SK-N-SH (cell line): ENCODE measurements at places on chromosomes 11 and 22.

DNA sequence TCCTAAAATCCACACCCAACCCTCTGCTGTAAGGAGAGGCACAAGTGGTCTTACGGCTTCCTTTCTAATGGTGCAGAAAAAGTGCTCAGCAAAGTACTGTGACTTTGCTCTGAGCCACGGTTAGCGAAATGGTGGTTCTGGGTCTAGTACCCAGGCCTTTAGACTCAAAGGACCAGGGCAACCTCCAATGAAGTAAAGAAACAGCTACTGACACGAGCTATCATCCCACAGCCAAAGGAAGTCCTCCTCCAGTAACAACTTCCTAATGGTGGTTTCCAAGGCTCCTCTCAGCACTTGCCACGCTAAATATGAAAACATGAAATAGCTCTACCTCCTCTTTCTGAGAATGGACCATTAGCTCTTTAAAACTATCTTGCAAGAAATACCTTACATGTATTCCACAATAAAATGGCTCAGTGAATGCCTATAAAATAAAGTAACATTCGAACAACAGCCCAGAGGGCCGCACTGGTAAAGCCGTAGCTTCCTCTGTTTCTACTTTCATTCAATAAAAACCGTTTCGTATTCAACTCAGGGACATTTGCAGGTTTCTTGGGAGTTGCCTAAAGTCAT is 122.4 kb downstream of the ETS1 start:
- no peak for DNase-seq

DNA sequence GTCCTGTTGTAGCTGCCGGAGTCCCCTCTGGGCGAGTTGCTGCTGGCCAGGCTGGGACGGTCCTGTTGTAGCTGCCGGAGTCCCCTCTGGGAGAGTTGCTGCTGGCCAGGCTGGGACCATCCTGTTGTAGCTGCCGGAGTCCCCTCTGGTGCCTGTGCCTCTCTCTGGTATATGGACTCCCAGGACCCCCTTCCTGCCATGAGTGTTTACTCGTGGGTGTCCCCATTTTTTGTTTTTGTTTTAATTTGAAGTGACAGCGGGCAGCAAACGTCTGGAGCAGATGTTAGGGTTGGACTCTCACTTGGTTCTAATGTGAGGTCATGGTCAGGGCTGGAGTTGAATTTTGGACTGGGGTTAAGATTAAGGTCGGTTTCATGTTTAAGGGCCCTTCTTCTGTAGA is 14.2 kb downstream of the SHANK3 start:
- no peak for DNase-seq

GRCh38 chr11:115333121-115333520 is 171.1 kb downstream of the CADM1 start:
- no peak for DNase-seq

- no peak for DNase-seq
Observed at GRCh38 chr11:78802058-78802761, 227.5 kb upstream of the NARS2 start.

DNA sequence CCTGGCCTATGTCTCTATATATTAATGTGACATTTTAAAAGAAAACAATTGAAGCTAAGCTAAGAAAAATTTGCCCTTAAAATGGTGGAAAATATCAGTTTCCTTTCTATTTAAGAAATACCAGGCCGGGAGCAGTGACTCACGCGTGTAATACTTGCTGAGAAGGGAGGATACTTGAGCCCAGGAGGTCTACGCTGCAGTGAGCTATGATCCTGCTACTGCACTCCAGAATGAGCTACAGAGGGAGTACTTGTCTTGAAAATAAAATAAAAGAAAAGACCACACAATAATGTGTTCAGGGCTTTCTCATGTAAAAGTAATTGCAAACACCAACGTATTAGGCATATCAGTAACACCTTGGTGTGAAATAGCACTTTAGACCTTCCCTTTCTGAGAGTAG is 1.4 kb upstream of the PRSS23 start:
- DNase-seq, result no peak

DNA sequence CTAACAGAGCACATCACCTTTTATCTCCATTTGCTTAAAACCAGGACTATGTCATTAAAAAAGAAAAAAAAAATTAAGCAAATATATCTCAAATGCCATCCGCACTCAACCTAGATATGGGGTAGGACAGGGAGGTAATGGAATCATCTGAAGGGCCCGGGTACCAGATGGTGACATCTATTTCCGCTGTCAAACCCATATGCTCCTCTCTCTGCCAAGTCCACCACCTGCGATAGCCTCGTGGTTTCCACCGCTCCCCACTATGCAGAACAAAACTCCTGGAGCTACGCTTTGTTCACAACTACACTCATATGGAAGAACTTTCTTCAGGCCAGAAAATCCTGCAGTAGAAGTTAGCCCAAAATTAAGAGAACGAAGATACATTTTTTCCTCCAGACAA is 31.4 kb downstream of the FEZ1 start:
- DNase-seq, result no peak

DNA sequence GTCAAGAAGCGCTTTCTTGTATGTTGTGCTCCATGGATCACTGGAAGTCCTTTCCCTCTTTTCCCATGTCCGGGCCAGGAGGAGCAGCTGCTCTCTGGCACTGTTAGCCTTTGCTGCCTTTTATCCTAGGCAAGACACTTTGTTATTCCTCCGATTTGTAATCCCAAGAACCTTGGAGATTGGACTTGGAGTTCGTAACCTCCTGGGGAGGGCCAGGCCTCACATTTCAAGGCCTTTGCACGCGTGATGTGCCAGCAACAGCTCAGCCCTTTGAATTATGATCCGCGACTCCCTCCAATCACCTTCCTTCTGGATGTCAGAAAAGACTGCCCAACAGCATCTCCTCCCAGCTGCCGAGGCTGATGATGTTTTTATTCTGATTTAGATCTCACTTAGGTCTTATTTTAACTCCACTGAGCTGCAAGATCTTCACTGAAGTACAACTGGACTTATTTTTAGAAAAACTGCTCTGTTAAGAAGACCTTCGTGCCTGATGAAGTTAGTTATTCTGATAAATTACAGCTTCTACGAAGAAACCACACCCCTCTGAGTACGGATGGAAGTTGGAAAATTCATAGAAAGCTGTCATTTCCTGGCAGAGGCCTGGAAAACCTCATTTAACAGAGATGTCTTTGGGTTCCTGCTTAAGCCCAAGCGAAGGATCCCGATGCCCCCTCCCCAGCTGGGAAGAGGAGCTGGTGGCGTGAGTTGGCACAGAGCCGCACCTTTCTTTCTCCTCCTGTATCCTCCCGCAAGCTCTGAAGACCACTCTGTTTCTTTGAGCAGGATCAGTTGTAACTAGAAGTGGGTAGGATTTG is 62.4 kb downstream of the PARVB start:
- no peak for DNase-seq

GRCh38 chr11:57200917-57201316 is 19.2 kb downstream of the LRRC55 start:
- no peak for DNase-seq

DNA sequence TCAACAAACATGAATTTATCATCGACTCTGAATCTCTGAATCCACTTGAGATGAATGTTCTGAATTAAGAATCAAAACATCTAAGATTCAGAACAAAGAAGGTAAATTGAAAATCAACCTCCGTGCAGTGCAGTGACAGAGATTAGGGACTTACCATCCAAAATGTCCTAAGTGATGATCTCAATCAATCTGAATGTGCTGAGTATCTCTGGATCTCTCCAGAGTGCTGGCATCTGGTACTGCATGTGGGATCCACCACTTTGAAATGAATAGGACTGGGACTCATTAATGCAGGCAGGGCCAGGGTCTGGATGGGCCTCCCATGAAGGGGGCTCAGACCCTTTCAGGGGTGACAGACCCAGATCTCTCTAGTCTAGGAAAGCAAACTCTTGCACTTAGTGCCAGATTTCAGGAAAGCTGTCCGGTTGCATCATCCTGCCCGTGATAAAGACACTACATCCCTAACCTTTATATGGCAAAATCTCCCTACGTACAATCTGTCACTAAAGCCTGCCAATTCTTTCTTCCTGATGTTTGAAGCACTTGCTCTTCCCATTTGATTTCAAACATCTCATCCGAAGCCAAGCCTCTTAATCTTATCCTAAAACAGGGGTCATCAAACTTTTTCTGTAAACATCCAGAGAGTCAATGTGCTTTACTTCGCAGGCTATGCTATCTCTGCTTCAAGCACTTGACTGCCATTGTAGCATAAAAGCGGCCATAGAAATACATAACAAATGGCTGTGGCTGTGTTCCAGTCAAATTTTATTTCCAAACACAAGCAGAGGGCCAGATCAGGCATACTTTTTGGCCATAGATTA is 263.3 kb downstream of the LARGE1 start:
- peak; percentile 20 for DNase-seq

DNA sequence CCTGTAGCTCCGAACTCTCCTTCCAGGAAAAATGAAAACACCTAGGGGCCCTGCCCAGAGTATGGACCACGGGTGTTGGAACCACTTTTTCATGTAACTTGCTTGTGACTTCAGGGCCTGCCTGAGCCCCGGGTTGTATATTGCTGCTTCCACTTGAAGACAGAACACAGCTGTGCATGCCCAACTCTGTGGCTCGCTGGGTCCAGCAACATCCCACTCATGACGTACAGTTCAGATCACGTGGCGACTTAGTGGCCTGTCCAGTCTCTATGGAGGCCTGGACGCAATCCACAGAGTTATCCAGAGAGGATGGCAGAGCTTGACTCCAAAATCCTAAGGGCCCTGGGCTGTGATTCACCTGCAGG is 6.8 kb downstream of the C11orf21 start:
- no peak for DNase-seq

DNA sequence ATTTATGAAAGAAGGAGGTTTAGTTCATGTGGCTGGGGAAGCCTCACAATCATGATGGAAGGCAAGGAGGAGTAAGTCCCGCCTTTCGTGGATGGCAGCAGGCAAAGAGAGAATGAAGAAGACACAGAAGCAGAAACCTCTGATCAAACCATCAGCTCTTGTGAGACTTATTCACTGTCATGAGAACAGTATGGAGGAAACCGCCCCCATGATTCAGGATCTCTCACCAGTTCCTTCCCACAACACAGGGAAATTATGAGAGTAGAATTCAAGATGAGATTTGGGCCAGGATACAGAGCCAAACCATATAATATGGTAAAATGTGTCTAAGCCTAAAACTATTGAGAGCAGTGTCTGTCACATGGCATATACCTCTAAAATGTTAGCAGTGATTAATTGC is 503.8 kb upstream of the CCDC179 start:
- no peak for DNase-seq

DNA sequence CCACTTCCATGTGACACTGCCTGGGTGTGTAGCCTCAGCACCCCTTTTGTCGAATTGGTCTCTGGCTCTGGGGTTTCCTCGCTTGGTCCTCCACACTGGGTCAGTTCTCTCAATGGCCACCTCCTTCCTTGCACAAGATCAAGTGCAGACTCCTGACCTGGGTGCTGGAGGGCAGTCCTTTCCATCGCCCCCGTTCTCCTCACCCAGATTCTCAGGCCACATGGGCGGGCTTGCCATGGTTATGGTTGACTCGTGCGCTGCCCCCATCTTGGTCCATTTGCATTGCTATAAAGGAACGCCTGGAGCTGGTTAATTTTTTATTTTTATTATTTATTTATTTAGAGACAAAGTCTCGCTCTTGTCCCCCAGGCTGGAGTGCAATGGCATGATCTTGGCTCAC is 5.5 kb upstream of the PARVB start:
- DNase-seq, result no peak

DNA sequence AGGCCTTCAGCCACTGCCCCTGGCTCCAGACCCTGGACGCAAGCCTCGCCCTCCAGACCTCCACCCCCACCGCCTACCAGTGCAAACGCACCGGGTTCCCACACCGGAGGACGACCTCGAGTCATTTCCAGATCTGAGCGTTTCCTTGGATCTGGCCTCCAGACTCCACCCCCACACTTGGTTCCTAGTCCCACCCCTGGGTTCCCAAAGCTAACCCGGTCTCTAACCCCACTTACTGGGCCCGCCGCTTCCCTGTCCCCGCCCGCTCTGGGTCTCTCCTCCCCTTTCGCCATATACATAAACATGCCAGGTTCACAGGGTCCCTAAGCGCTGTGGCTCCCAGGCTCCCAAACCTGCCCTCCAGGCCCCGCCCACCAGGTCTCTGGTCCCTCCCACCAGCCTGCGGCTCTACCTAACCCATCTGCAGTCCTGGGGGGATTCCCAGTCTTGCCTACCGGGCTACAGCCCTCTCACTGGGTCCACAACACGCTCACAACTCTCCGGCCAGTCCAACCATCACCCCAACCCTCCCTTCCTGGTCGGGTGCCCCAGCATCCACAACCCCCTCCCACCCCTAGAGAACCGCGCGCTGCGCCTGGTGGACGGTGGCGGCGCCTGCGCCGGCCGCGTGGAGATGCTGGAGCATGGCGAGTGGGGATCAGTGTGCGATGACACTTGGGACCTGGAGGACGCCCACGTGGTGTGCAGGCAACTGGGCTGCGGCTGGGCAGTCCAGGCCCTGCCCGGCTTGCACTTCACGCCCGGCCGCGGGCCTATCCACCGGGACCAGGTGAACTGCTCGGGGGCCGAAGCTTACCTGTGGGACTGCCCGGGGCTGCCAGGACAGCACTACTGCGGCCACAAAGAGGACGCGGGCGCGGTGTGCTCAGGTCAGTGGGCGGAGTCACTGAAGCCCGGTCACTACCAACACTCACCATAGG is 36.7 kb downstream of the CD6 start:
- peak; percentile 47 for DNase-seq

DNA sequence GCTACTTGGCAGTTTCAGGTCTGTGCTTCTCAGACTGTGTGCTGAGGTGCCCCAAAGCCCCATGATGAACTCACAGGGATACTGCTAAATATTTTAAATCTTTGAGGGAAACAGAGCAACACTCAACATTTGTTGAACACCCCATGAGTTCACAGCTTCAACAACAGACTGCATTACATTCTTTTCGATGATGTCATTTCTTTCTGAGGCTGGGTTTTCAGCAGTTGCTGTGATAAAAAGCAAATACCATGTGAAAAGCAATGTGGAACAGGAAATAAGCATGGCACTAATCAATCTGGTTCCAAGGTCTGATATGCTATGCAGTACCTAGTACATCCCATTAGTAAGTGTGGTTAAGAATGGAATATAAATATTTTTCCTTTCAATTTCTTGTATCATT is 82.7 kb downstream of the RPL27A start:
- no peak for DNase-seq

- no peak for DNase-seq
Observed at GRCh38 chr11:35853971-35854370, 89.9 kb upstream of the LDLRAD3 start.

- DNase-seq, result no peak
Observed at GRCh38 chr22:39712751-39713525, 142.4 kb downstream of the CACNA1I start.

DNA sequence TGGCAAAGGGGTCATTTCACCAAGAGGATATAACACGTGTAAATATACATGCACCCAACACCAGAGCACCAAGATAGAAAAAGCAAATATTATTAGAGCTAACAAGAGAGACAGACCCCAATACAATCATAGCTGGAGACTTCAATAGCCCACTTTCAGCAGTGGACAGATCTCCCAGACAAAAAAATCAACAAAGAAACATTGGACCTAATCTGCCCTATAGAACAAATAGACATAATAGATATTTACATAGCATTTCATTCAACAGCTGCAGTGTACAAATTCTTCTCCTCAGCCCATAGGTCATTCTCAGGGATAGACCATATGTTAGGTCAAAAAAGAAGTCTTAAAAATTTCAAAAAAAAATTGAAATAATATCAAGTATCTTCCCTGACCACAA is 312.8 kb downstream of the TTC28 start:
- no peak for DNase-seq

GRCh38 chr11:103959279-103959942 is 77.0 kb upstream of the DDI1 start:
- DNase-seq, result no peak

GRCh38 chr11:94788396-94788795 is 20.2 kb downstream of the AMOTL1 start:
- DNase-seq, result no peak

- DNase-seq, result no peak
Observed at GRCh38 chr11:86106916-86107315, 38.0 kb upstream of the PICALM start.
